ENCODE measurements at places on chromosomes 4 and X.

GRCh38 chr4:143234153-143234552 lies 49.4 kb downstream of the USP38 start:
- no peak for DNase-seq

GRCh38 chr4:13097971-13098370 lies 386.2 kb downstream of the RAB28 start:
- DNase-seq, result no peak

DNA sequence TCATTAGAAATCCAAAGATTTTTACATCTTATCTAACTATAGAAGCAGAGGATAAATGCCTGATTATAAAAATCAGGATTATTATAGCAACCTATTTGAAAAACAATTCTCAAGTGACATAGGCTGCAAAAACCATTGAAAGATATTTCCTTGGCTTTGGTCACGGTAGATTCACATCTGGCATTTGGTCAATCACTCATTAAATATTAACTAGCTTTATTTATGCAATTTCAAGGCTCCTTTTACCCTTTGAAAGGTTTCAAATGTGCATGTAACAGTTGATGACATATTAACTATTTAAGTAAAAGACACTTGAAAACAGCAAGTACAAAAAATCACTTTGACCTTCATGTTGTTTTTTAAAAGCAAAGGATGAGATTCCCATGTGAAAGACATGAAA lies 98.1 kb downstream of the MMRN1 start:
- no peak for DNase-seq

GRCh38 chr4:97142410-97142809 lies 1000.9 kb downstream of the STPG2 start:
- no peak for DNase-seq

DNA sequence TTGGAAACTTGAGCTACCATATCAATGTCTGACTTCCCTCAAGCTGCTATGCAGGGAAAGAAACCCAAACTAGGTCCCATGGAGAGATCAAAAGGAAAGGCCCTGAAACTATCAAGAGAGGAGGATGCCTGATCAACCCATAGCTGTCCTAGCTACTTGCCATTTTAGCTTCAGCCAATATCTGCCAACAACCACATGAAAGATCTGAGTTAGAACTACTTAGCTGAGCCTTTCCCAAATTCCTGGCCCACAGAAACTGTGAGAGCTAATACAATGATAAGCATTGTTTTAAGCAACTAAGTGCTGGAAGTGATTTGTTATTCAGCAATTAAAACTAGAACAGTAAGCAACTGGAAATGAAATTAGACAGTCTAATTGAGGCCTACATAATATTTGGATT lies 6.3 kb upstream of the ARHGEF38 start:
- DNase-seq, result no peak

DNA sequence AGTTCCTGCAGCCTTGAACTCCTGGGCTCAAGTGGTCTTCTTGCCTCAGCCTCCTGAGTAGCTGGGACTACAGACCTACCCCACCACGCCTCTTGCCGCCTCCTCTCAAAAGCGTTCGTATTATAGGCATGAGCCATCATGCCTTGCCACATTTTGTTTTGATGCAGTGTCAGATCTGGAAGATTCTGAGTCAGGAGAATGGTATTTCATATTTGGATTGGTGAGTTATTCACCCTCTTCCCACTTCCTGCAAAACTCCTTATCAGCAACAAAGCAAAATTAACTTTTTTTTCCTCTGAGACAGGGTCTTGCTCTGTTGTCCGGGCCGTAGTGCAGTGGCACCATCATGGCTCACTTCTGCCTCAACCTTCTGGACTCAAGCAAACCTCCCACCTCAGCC lies 29.6 kb downstream of the REST start:
- no peak for DNase-seq

GRCh38 chr4:27398631-27399310 lies 538.1 kb downstream of the STIM2 start:
- DNase-seq, result no peak

DNA sequence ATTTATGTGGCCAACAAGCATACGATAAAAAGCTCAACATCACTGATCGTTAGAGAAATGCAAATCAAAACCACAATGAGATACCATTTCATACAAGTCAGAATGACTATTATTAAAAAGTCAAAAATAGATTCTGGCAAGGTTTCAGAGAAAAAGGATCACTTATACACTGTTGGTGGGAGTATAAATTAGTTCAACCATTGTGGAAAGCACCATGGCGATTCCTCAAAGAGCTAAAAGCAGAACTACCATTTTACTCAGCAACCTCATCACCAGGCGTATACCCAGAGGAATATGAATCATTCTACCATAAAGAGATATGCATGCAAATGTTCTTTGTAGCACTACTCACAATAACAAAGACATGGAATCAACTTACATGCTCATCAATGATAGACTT lies 478.7 kb upstream of the GALNTL6 start:
- DNase-seq, result no peak

DNA sequence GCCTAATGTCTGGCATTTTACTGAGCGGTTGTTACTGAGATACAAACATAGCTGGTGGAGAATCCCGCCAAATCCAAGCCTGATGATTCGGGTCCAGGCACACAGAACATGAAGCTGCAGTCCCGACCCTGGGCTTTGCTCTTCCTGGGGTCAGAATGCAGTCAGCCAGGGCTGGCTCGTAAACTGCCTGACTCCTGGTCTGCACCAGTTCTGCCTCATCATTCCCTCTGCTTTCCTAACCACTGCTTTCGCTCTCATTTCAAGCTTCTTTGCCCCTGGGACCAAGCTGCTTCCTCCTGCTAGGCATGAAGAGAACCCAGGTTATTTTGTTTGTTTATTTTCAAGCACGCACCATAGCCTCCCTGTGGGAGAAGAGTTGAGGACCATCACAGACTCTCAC lies 39.3 kb downstream of the GATB start:
- DNase-seq, result no peak

DNA sequence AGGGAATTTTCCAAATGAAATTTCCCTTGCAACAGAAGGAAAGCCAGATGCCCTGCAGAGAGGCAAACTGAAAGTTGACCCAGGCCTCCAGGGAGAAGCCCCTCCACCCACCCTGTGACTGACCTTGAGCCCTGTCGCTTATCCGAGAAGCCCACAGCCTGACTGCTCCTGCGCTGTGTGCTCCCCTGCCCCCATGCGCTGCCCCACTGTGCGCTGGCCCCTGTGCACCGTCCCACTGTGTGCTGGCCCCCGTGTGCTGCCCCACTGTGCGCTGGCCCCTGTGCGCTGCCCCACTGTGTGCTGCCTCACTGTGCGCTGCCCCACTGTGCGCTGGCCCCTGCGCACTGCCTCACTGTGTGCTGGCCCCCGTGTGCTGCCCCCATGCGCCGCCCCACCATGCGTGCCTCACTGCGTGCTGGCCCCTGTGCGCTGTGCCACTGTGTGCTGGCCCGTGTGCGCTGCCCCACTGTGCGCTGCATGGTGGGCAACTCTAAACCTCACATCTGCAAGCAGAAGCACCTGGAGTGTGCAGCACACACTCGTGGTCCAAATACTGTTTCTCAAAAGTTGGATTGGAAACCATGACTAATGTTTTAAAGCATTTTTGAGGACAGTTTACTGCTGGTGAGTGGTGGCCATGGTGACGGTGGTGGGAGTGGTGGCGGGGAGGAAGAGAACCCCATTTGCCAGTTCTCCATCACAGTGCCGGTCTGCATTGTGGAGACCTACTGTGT lies 8.3 kb upstream of the GRPEL1 start:
- DNase-seq, result no peak

GRCh38 chr4:124202099-124202498 lies 510.4 kb downstream of the ANKRD50 start:
- DNase-seq, result peak; percentile 76

- DNase-seq, result no peak
These were observed 96.0 kb upstream of the RAB40AL start for GRCh38 chrX:102840871-102841705.

- no peak for DNase-seq
These were observed 9.5 kb downstream of the PARM1 start for GRCh38 chr4:74942251-74942917.

GRCh38 chrX:21932292-21933002 lies 8.1 kb upstream of the SMS start:
- DNase-seq, result no peak

GRCh38 chr4:124135409-124135813 lies 577.1 kb downstream of the ANKRD50 start:
- DNase-seq, result no peak

DNA sequence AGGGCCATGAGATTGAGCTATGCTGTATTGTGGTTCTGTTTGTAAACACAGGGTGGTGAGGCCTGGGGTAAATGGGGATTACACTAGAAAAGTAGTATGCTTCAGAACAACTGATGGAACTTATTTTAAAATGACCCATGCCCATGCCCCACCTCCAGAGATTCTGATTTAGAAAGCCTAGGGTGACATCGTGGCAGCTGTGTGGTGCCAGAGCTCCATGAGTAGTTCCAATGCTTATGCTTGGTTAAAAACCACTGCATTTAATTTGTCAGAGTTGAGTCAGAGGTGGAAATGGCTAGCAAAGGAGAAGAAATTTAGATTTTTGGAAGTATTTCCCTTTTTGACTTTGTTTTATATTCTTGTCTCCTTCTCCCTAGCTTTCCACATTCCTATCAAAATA lies 63.4 kb upstream of the PDE5A start:
- DNase-seq, result no peak

DNA sequence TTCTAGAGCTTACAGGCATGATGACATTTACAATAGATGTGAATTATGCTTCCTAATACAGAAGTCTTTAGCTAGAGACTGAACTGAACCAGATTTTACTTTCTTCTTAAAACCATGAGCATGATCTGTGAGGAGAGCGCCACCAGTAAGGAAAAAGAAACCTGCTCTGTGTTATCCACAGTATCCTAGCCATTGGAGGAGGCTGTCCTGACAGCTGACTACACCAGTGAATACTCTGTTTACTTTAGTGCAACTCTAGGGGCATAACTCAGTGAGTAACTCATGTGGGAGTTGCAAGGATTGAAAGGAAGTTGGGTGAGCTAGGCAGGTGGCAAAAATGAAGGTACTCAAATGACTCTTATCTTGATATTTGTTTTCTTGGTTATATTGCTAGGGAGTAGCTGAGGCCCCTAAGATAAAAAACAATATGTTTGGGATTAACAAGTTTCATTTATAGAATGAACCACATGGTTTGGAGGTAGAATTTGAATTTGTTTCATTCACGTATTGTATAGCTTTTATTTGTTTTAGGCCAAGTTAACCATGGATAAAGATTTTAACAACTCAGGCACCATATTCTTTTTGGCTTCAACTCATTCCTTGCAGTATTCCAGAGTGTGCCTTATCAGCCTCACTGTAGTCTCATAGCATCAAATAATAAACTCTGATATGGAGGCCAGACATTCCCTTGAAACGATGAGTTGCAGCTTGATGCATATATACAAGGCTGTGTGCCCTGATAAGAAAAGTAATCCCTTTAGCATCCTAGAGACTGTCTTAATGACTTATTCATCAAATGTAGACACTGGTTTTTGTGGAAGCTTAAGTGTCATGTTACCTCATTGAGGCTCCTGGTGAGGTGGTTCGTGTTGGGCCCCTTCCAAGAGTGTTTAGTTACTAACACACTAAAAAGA lies 2.5 kb downstream of the BMP3 start:
- no peak for DNase-seq

DNA sequence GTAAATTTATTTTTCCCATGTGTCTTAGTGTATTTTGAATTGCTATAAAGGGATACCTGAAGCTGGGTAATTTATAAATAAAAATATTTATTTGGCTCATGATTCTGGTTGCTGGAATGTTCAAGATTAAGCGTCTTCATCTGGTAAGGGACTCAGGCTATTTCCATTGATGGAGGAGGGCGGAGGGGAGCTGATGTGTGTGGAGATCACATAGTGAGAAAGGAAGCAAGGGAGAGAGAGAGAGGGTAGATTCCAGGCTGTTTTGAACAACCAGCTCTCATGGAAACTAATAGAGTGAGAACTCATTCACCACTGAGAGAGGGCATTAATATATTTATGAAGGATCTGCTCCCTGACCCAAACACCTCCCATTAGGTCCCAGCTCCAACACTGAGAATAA lies 39.6 kb upstream of the ADGRL3 start:
- no peak for DNase-seq

- no peak for DNase-seq
These were observed 353.4 kb upstream of the TACR3 start for GRCh38 chr4:104073229-104073628.

DNA sequence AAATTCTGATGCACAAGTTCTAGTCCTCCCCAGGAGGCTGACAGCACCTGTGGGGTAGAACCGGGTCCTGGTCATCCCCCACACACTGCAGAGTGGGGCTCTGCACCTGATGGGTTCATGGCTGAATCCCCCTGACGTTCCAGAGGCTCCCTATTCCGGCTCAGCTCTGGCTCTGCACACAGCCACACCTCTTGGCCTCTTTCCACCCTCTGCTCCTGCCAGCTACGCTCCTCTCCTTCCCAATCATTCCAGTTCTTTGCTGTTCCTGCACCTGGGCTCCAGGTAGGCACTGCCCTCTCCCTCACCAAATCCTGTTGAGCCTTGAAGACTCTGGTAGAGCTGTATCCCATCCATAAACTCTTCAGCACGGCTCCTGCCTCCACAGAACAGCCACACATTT lies 75.5 kb downstream of the GATB start:
- DNase-seq, result no peak

DNA sequence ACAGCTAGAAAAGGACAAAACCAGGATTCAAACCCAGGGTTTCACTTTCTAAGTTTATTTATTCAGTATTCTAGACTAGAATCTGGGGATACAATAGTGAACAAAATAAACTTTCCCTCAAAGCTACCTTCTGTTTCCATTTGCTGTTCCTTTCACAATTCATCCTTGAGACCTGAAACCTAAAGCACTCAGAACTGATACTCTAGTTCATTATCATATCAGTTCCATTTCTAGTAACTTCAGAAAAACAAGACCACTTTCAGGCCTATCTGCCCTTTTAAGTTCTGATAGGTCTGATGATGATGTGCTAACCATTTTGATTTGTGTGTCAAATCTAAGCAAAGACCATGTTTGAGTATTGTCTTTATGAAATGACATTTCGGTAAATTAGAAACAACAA lies 7.8 kb upstream of the XK start:
- no peak for DNase-seq

GRCh38 chrX:68060506-68061205 lies 372.6 kb downstream of the OPHN1 start:
- no peak for DNase-seq

- DNase-seq, result no peak
These were observed 288.8 kb downstream of the GRIA2 start for GRCh38 chr4:157509341-157509740.

DNA sequence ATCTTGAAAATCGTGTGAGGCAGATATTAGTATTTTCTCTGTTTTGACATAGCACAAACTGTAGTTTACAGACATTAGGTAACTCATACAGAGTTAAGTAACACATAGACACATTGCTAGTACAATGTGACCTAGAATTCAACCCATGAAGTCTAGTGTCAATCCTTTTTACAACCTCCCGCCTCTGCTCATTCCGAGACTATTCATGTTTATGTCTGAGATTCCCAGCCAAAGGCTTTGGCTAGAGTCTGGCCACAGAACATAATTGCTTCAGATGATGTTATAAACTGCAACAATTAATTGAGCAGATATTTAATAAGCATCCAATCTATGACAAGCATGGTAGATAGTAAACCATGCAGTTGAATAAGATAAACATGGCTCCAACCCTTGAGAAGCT lies 841.0 kb downstream of the STIM2 start:
- no peak for DNase-seq

GRCh38 chrX:107829878-107830277 lies 4.2 kb downstream of the MID2 start:
- DNase-seq, result no peak

GRCh38 chrX:8847360-8847759 lies 46.2 kb upstream of the FAM9A start:
- DNase-seq, result no peak
